ENCODE measurements at places on chromosomes 7 and 10.

DNA sequence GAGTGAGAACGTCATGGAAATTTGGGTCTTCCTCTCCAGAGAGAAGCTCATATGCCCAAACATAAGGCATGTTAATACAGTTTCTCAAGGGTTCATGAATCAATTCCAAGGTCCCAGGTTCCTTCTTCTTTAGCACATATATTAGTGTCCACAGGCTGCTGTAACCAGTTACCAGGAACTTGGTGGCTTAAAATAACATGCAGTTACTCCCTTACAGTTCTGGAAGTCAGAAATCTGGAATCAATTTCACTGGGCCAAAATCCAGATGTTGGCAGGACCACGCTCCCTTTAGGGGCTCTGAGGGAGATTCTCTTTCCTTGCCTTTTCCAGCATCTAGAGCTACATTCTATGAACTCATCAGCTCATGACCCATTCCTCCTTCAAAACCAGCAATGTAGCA, 64.8 kb downstream of the MRC1 start:
- no peaks in the 10 kb centered on the region for H3K4me1 ChIP-seq
- H3K27ac ChIP-seq: no peak overlapping the region
- no peak for DNase-seq
- H3K4me3 ChIP-seq: no peak overlapping the region
- H3K27me3 ChIP-seq: no peaks in the 10 kb centered on the region

DNA sequence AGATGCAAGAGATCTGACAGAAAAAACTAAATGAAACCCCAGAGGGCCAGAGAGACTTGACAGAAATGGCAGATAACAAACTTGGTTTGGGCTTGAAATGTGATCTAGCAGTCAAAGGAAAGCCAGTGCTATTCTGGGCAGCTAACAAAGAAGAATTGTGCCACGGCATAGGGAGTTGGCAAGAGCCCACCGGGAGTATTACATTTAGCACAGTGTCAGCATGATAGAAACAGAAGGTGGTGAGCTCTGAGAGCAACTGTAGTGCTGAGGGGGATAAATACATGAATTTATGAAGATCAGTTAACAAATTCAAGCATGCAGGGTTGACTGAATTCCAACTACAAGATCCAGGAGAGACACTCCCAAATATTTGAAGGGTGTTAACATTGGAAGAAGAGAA, 91.1 kb downstream of the AHCYL2 start:
- H3K27me3 ChIP-seq: no peaks in the 10 kb centered on the region
- H3K27ac ChIP-seq: no peak overlapping the region
- no peaks in the 10 kb centered on the region for H3K4me1 ChIP-seq
- DNase-seq: no peak
- H3K36me3 ChIP-seq: no peaks in the 10 kb centered on the region

- no peaks in the 10 kb centered on the region for H3K36me3 ChIP-seq
- H3K4me3 ChIP-seq: no peak overlapping the region
- no peaks in the 10 kb centered on the region for H3K27me3 ChIP-seq
Observed at GRCh38 chr7:47521011-47521795, 60.7 kb downstream of the TNS3 start.

GRCh38 chr7:79465551-79465950, 12.1 kb upstream of the MAGI2 start:
- H3K27ac ChIP-seq: no peak overlapping the region
- H3K4me3 ChIP-seq: no peak overlapping the region
- no peak for DNase-seq
- no peaks in the 10 kb centered on the region for H3K27me3 ChIP-seq
- no peaks in the 10 kb centered on the region for H3K36me3 ChIP-seq

GRCh38 chr7:66504131-66504530, 124.5 kb upstream of the KCTD7 start:
- no peak for DNase-seq
- no peaks in the 10 kb centered on the region for H3K4me1 ChIP-seq
- no peak overlapping the region for H3K4me3 ChIP-seq
- H3K27ac ChIP-seq: no peak overlapping the region

DNA sequence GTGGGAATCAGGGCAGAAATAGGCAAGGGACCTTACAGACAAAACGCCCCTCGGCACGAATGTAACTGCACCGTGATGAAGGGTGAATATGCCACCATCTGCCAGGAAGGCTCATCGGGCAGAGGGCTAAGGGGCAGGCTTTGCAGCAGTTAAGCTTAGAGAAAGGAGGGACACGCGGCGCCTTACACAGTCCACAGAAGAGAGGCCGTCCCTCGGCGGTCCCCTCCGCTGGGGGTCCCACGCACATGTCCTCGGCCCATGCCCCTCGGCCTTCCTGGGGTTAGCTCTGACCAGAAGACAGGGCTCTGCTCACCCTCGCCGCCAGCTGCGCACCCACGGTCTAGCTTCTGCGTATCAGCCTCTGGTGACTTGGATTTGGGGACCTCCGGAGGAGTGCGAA, 141.1 kb downstream of the DYNC2I1 start:
- DNase-seq: no peak
- H3K4me3 ChIP-seq: no peak overlapping the region
- H3K36me3 ChIP-seq: no peaks in the 10 kb centered on the region
- no peaks in the 10 kb centered on the region for H3K4me1 ChIP-seq
- no peak overlapping the region for H3K27ac ChIP-seq

DNA sequence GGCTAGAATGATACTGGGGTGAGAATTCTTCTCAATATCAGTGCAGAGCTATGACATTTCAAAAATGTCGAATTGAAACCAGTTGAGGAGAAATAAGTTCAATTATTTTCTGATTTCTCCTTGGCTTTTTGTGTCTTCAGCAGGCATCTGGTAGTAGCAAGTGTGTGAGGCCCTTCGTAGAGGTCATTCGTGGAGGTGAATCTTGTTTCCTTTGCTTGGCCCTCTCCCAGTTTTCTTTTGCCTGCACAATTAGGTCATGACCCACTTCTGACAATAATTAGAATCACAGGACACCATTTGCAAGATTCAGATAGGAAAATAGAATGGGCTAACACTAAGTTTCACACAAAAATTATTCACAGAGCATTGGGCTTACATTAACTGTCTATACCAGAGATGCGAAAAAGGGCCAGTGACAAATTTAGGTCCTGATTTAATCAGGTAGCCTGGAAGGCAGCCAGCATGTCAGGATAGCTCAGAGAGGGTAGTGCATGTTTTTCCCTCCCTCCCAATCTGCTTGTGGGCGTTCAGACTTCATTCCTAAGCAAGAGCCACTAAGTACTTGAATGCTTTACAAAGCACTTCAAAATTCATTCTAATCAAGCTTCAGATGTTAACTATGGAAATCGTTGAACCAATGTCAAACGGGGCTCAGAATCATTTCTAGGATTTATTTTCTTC, 24.0 kb upstream of the A1CF start:
- H3K4me3 ChIP-seq: no peak overlapping the region
- H3K36me3 ChIP-seq: no peaks in the 10 kb centered on the region
- H3K27me3 ChIP-seq: no peaks in the 10 kb centered on the region
- DNase-seq: no peak
- H3K4me1 ChIP-seq: no peaks in the 10 kb centered on the region
- H3K27ac ChIP-seq: no peak overlapping the region

GRCh38 chr7:5564894-5565293, 141.3 kb upstream of the TNRC18 start:
- H3K36me3 ChIP-seq: no peaks in the 10 kb centered on the region
- no peaks in the 10 kb centered on the region for H3K27me3 ChIP-seq
- H3K27ac ChIP-seq: no peak overlapping the region
- DNase-seq: no peak
- H3K4me3 ChIP-seq: no peak overlapping the region

DNA sequence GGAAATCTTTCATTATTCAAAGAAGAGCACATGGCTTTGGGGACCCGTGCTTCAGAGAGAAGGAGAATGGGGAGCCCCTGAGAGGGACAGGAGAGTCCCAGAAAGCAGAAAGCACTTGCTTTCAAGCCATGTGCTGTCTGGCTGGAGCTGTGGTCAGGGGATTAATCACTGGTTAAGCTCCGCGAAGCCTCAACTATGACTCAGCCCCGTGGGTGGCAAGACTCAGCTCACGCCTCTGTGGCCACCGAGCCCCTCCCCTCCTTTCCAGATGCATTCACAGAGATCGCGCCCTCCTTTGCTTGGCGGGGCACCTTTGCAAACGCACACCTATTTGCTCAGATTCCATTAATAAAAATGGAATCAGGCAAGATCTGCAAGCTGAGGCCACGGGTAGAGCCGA, 202.9 kb upstream of the TCERG1L start:
- no peaks in the 10 kb centered on the region for H3K36me3 ChIP-seq
- no peaks in the 10 kb centered on the region for H3K27me3 ChIP-seq
- no peak overlapping the region for H3K27ac ChIP-seq

DNA sequence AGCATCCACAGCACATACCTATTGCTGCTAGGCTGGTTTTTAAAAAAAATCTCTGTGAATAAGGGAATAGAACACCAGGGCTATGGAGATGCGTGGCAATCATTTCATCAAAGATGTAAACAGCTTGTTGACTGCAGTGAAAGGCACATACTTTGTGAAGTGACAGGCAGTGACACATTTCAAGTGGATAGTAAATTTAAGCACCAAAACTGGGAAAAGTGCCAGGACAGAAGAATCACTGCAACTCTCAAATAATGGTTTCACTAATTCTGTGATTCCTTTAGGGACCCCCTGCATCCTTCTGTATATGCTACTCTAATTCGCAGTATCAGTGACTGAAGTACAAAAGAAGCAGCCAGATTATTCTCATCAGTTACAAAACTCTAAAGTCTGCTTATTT, 145.2 kb upstream of the KLF14 start:
- H3K4me1 ChIP-seq: no peaks in the 10 kb centered on the region
- H3K4me3 ChIP-seq: no peak overlapping the region
- no peaks in the 10 kb centered on the region for H3K27me3 ChIP-seq
- DNase-seq: no peak
- no peak overlapping the region for H3K27ac ChIP-seq
- peaks cover 21% of the 10 kb centered on the region for H3K36me3 ChIP-seq

GRCh38 chr10:121087129-121087528, 236.0 kb downstream of the WDR11 start:
- H3K36me3 ChIP-seq: no peaks in the 10 kb centered on the region
- no peaks in the 10 kb centered on the region for H3K4me1 ChIP-seq

GRCh38 chr10:116097239-116097784, 175.7 kb downstream of the GFRA1 start:
- H3K4me1 ChIP-seq: no peaks in the 10 kb centered on the region
- no peak overlapping the region for H3K27ac ChIP-seq
- peaks cover under 1% of the 10 kb centered on the region for H3K27me3 ChIP-seq
- no peak for DNase-seq
- H3K4me3 ChIP-seq: no peak overlapping the region
- no peaks in the 10 kb centered on the region for H3K36me3 ChIP-seq

DNA sequence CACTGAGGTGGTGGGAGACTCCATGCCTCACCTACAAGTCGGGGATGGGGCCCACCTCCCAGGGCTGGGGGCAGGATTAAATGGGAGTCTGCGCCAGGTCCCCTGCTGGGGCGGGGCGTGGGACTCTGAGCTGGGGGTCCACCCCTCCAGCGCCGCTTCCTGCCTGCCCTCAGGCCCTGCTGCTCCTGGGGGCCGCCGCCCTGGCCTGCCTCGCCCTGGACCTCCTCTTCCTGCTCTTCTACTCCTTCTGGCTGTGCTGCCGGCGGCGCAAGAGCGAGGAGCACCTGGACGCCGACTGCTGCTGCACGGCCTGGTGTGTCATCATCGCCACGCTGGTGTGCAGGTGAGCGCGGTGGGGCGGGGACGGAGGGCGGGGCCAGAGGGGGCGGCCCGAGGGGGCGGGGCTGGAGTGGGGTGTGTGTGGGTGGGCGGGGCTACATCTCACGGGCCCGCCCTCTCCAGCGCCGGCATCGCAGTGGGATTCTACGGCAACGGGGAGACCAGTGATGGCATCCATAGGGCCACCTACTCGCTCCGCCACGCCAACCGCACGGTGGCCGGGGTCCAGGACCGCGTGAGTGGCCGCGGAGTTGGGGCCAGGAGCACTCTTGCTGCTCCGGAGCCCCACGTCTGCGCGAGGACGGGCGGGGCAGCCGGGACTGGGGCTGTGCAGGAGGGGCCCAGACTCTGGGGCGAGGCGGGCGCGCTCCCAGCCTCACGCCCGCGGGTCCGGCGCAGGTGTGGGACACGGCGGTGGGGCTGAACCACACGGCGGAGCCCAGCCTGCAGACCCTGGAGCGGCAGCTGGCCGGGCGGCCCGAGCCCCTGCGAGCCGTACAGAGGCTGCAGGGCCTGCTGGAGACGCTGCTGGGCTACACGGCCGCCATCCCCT, 15.1 kb downstream of the TTYH3 start:
- H3K27ac ChIP-seq: no peak overlapping the region
- no peaks in the 10 kb centered on the region for H3K27me3 ChIP-seq
- H3K4me1 ChIP-seq: peaks cover 18% of the 10 kb centered on the region
- DNase-seq: no peak
- no peak overlapping the region for H3K4me3 ChIP-seq
- H3K36me3 ChIP-seq: peaks cover 11% of the 10 kb centered on the region

- no peaks in the 10 kb centered on the region for H3K4me1 ChIP-seq
- no peak overlapping the region for H3K27ac ChIP-seq
- H3K4me3 ChIP-seq: no peak overlapping the region
- H3K27me3 ChIP-seq: no peaks in the 10 kb centered on the region
- no peak for DNase-seq
- H3K36me3 ChIP-seq: no peaks in the 10 kb centered on the region
Observed at GRCh38 chr10:126294451-126294850, 93.8 kb downstream of the ADAM12 start.

DNA sequence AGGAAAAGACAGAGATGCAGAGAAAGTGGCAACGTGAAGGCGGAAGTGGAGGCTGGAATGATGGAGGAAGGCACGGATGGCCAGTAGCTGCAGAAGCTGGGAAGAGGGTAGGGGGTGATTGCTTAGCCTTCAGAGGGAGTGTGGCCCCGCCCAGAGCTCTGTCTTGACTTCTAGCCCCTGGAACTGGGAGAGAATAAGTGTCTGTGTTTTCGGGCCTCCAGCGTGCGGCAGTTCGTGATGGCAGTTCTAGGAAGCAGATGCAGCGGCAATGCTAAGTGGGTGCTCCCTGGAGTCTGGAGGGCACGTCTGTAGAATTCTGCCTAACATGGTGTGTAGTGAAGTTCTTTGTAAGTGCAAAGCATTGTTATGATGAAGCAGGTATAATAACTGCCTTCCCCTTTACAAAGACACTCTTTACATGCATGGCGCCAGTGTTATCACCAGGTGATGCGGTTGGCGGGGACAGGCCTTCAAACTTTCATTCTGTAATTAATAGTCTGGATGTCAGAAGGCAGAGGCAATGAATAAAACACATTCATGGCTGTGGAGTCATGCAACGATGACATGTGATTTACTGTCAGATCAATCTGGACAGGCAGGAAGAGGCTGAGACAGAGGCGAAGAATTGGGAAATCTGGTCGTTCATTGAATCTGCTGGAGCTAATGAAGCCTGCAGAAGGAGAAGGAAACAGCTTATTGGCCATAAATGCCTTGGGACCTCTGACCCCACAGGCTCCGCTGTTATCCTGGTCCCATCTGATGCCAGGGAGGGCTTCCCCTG, 228.6 kb downstream of the GLRX3 start:
- no peak overlapping the region for H3K4me3 ChIP-seq
- no peak for DNase-seq
